Endothelial cell of umbilical vein (primary cell): ENCODE measurements at places on chromosomes 1 and 21.

GRCh38 chr1:29227511-29227910, 3.2 kb downstream of the MECR start:
- no peak for DNase-seq

GRCh38 chr1:205711105-205712048, 31.1 kb upstream of the SLC45A3 start:
- DNase-seq: peak; percentile 88

- DNase-seq: peak; percentile 51
These were observed 8.4 kb downstream of the TNFRSF1B start for GRCh38 chr1:12174924-12175810.

DNA sequence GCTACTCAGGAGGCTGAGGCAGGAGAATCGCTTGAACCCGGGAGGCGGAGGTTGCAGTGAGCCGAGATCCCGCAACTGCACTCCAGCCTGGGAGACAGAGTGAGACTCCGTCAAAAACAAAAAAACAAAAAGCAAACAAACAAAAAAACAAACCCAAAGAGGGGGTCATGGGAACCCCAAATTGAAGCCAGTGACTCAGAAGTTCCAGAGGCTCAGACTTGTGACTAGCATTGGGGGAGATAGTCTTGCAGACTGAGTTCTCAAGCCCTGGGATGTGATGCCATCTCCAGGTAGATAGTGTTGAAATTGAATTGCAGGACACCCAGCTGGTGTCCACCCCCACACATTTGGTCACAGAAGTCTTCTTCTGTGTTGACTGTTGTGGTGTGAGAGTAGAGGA, 24.9 kb upstream of the ENO1 start:
- DNase-seq: no peak
